Muscle of back (tissue), 13 donors: ENCODE measurements at places on chromosomes 13 and 19. TPM values are rescaled to one million over a fixed set of nuclear protein-coding genes. Genes with fewer than 3 reads are reported as not detected.
A peak's percentile ranks its signal among the peaks of the same experiment; 100 is the strongest.

ZNF682 gene
- polyA plus RNA-seq: 3.9 TPM

CEACAM1 gene
- polyA plus RNA-seq: 1.5 TPM

PLK5 gene
- 0.15 TPM for polyA plus RNA-seq

MAP4K1 gene
- polyA plus RNA-seq: 19.2 TPM

DNA sequence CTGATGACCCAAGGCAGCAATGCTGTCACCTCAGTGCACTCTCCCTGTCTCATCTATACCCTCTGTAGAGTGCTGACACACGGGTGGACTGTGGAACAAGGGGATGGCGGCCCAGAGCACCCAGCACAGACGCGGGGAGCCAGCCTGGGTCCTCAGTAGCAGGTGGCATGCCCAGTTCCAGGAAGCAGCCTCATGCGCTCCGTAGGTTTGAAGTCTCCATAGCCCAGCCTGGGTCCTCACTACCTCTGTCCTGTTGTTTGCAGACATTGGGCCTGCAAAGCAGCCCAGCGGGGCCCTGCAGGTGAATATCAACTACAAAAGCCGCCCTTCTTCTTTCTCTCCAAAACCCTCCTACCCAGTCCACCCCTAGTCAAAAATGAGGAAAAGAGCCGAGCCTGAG is 5.0 kb upstream of the SLC7A9 start:
- no peak for DNase-seq

- no peak for DNase-seq
These were observed 26.5 kb downstream of the MED26 start for GRCh38 chr19:16601378-16602052.

- no peak for DNase-seq
These were observed 49.4 kb downstream of the ZNF536 start for GRCh38 chr19:30421571-30421970.

GRCh38 chr13:114046431-114046975 is 72.6 kb upstream of the C13orf46 start:
- DNase-seq: no peak

GRCh38 chr19:50322931-50323781 is 6.0 kb downstream of the KCNC3 start:
- no peak for DNase-seq

GRCh38 chr19:19420570-19421298 is 15.3 kb downstream of the GATAD2A start:
- peak; percentile 39 for DNase-seq

DNA sequence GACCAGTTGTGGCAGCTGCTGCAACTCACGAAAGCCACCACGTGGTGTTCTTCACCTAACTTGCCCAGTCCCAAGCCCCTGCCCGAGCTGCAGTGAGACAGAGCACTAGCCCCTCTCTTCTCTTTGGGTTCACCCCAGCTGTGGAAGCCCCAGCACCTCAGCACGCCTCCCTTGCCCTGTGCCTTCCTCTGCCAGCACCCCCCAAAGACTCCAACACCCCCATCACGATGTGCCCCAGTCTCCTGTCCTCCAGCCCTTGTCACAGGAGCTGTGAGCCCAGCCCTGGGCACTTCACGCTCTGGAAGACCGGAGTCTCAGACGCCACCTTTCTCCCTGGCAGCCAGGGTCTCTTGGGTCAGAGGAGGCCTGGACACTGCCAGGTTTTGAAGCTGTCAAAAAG is 2.2 kb upstream of the ZNF135 start:
- DNase-seq: no peak

GRCh38 chr13:75585153-75585552 is 35.6 kb downstream of the UCHL3 start:
- no peak for DNase-seq

DNA sequence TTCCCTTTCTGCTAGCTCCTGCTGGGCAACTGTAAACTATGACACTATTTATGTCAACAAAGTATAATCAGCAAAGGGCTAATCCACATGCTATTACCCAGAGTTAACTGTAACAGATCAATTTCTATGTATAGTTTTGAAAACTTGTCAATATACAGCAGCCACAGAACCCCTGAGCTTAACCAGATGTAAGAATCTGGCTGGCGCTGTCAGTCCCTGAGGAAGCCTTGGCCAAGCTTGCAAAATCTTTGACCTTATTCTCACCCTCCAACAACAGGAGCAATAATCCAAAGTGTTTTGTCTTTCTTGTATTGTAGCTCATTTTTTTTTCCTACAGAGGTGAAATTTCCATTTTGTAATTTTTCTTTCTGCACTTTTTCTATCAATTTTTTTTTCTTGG is 1230.1 kb upstream of the SLC10A2 start:
- DNase-seq: peak; percentile 72

- DNase-seq: no peak
These were observed 121.9 kb upstream of the SOX1 start for GRCh38 chr13:111945086-111945485.

DNA sequence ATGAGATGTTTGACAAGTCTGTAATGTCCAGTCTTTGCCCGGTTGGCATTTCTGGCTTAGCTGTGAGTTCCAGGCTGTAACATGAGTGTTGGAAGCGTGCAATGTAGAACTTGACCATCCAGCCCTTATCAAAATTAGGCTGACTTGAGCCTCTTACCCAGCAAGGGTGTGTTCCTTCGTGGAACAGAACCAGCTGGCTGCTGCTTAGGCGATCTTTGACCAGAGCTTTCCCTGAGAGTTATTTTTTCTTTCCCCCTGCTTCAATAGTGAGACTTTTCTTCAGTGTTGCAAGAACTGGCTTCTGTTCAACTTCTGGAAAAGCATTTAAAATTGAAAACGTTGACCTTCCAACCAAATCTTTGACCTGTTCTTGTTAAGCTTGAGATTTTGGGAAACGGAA is 6.5 kb downstream of the TNFSF13B start:
- DNase-seq: no peak

- DNase-seq: peak; percentile 91
These were observed 41.5 kb downstream of the NFIC start for GRCh38 chr19:3407556-3408516.

GRCh38 chr19:21838646-21839045 is 2.7 kb upstream of the ZNF43 start:
- no peak for DNase-seq

GRCh38 chr19:18286973-18287635 is 5.7 kb upstream of the JUND start:
- no peak for DNase-seq

GRCh38 chr13:49040872-49041271 is 65.2 kb downstream of the FNDC3A start:
- DNase-seq: no peak

DNA sequence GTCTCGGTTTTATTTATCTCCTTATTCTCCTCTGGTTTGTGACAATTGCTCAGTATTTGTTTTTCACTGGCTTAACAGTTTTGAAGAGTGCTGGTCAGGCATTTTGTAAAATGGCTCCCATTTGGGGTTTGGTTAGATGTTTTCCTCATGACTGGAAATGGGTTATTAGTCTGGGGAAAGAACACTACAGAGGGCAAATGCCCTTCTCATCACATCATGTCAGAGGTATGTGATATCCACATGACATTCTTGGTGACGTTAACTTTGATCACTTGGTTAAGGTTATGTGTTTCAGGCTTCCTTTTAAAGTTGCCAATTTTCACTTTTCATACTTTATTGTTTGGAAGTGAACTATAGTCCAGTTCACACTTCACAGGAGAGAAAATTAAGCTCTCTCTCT is 74.8 kb upstream of the KLHL1 start:
- DNase-seq: no peak

- no peak for DNase-seq
These were observed 4.7 kb upstream of the GSK3A start for GRCh38 chr19:42246922-42247639.

DNA sequence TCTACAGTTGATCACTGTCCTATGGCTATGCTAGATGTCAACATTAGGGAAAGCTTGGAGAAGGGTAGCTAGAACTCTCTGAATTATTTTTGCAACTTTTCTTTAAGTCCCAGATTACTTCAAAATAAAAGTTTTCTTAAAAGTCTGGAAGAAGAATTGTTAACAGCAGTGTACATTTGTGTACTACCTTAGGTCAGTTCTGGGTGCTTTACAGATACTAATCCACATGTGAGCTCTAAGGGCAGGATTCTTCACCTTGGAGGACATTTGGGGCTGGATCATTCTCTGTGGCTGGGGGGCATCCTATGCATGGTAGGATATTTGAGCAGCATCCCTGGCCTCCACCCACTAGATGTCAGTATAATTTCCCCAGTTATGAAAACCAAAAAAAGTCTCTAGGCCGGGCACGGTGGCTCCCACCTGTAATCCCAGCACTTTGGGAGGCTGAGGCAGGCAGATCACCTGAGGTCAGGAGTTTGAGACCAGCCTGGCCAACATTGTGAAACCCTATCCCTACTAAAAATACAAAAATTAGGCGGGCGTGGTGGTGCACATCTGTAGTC is 2.8 kb downstream of the BRME1 start:
- no peak for DNase-seq

DNA sequence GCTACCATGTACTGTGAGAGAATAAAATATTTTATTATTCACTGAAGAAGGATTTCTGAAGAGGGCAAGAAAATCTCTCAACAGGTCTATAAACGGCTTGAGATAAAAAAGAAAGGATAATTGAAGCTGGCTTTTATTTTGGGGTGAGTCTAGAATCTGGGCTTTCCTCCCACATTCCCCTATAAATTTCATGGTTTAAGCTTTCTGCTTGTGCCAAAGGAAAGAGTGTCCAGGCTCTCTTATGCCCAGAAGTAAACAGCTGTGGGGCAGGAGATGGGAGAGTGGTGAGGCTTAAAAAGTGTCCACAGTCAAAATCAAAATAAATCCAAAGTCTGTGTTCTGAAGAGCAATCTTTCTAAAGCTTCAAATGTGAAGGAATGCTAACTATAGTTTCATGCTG is 942.2 kb upstream of the MIR17HG start:
- no peak for DNase-seq

- DNase-seq: no peak
These were observed 680.8 kb downstream of the LIG4 start for GRCh38 chr13:107534548-107534947.

- no peak for DNase-seq
These were observed 30.2 kb downstream of the C2CD4C start for GRCh38 chr19:378706-379105.

GRCh38 chr19:3606174-3606689 is 443 bp downstream of the TBXA2R start:
- no peak for DNase-seq

DNA sequence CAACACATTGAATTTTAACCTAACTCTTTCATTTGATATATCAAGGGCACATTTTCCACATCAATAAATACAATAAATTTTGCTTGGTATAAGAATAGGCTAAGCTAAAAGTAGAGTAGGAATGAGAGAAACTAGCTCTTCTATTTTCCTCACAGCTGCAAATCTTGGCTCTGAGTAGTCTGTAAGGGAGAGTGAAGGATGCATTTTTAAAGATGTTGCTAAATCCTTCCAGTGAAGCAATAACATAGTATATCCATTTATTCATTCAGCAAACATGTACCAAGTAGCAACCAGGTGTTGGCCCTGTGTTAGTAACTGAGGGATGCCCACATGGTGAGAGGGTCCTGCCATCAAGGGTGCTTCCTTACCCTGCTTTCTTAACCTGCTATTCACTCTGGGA is 799.9 kb downstream of the PCDH9 start:
- DNase-seq: peak; percentile 39

DNA sequence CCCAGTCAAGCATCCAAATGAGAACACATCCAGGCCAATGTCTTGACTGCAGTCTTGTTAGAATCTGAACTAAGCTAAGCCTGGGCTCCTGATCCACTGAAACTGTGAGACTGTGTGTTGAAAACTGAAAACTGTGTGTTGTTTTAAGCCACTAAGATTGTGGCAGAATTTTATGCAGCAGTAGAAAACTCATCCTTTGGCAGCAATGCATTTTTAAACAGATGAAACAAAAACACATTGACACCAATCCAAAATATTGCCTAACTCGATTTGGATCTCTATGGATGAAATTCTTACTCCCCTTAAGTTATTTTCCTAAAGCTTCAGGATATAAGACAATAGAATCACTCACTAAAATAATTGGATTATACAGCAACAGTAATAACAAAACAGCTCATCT is 202.3 kb upstream of the KLF12 start:
- DNase-seq: peak; percentile 66

DNA sequence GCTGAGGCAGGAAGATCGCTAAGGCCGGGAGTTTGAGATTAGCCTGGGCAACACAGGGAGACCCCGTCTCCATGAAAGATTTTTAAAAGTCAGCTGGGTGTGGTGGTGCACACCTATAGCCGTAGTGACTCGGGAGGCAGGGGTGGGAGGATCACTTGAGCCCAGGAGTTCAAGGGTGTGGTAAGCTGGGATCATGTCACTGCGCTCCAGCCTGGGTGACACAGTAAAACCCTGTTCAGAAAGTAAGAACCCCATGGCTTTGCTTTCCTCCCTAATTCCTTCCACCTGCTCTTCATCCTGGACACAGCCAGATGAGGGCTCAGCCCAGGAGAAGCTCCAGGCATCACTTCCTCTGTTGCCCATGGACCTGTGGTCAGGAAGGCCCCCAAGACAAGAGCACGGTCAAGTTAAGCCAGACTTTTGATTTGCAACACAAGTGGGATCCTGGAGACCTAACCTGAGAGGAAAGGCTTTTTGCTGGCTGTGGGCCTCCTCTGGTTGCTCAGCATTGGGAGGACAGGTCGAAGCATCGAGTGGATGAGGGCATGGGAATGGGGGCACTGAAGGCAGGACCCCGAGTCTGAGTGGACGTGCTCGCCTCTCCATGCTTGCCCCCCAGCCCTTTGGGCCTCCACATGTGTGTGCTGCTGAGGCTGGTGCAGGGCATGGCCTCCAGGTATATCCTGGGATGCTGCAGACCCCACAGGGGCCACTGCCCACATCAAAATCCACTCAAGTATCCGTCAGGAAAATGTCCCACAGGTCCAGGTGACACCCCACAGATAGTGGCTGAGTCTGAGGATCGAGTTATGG is 25.4 kb downstream of the TUBA3C start:
- DNase-seq: no peak

DNA sequence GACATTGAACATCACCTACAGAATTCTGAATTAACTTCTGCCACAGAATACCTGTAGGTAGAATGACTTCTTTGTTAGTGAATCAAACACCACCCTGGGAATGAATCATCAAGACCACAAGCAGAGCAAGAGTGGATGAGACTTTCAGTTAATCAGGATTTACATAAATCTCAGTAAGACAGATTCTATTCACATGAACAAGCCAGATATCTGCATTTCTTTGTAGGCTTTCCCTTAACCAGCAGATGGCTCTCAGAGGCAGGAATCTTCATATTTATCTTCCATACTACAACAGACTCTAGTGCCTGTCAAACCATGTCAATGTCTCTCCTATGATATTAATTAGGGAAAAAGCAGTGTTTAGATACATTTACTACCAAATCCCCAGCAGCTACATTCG is 412.1 kb downstream of the KLF12 start:
- DNase-seq: no peak

- no peak for DNase-seq
These were observed 369.9 kb downstream of the PCDH9 start for GRCh38 chr13:66859934-66860877.

GRCh38 chr19:55179606-55180484 is at the start of gene SYT5:
TSS of gene SYT5 (minus strand) at chr19:55180289. CDS start at chr19:55179041, 1,248 bp downstream.
- peak; percentile 45 for DNase-seq

GRCh38 chr19:22619932-22620331 is 14.2 kb upstream of the ZNF492 start:
- no peak for DNase-seq

- no peak for DNase-seq
These were observed 487 bp downstream of the RPS5 start for GRCh38 chr19:58387338-58388174.

- DNase-seq: no peak
These were observed 206.3 kb downstream of the RAP2A start for GRCh38 chr13:97640268-97640667.
